ENCODE measurements at places on chromosomes 6 and 20. TPM values are rescaled to one million over a fixed set of nuclear protein-coding genes. Genes with fewer than 3 reads are reported as not detected.

DNA sequence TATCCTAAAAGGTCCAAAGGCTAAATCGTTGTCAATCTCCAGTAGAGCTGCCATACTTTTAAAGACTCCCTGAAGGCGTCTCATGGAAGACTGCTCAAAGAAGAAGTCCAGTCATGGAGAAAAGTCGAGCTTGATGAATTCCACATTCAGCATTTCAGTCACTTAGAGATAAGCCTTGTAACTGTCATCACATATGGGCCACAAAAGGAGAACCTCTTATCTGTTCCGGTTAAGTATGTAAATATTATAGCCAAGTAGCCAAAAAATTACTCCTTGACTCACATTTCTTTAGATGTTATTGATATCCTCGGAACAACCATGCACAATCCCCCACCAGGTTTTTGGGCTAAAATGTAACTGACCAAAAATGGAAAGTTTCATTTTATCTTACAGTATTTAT, 9.8 kb upstream of the CNKSR3 start:
- H3K36me3 ChIP-seq: no peaks in the 10 kb centered on the region
- no peaks in the 10 kb centered on the region for H3K27me3 ChIP-seq
- peaks cover 6% of the 10 kb centered on the region for H3K4me1 ChIP-seq
- no peak overlapping the region for H3K4me3 ChIP-seq
- no peak overlapping the region for H3K27ac ChIP-seq

The HLA-DMA gene
- total RNA-seq: 1.9 TPM

- peaks cover 7% of the 10 kb centered on the region for H3K27me3 ChIP-seq
- H3K4me1 ChIP-seq: no peaks in the 10 kb centered on the region
- no peak overlapping the region for H3K27ac ChIP-seq
- H3K36me3 ChIP-seq: no peaks in the 10 kb centered on the region
Measured at GRCh38 chr20:6863798-6864201, 96.3 kb downstream of the BMP2 start.

The RGS17 gene
- 3.5 TPM for total RNA-seq

DNA sequence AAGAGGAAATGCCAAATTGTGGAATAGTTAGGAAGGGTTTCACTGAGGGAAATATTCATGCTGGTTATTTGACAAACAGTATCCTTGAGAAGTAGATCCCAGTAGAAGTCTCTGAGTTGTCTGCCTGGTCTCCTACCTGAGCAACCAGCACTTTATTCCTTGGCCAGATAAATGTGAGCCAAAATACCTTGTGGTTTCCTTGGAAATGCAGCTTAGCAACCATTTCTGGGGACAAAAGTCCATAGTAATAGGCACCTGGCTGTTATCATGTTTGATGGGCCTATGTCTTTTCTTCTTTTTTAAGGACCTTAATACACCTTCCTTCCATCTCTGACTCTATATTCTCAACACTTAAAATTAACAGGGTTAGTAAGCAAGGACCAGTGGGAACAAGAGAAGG, 217.1 kb upstream of the MARCKS start:
- H3K27me3 ChIP-seq: no peaks in the 10 kb centered on the region
- no peak overlapping the region for H3K27ac ChIP-seq

The WFDC10B gene
- total RNA-seq: not detected

The PRL gene
- total RNA-seq: not detected

GRCh38 chr6:4901386-4902061, 102.3 kb downstream of the RPP40 start:
- H3K27ac ChIP-seq: no peak overlapping the region
- no peak for DNase-seq
- H3K4me3 ChIP-seq: no peak overlapping the region
- H3K36me3 ChIP-seq: no peaks in the 10 kb centered on the region
- H3K4me1 ChIP-seq: no peaks in the 10 kb centered on the region

- no peak for DNase-seq
- peaks cover 8% of the 10 kb centered on the region for H3K4me1 ChIP-seq
- H3K4me3 ChIP-seq: no peak overlapping the region
- no peak overlapping the region for H3K27ac ChIP-seq
- no peaks in the 10 kb centered on the region for H3K27me3 ChIP-seq
Measured at GRCh38 chr6:80217794-80218193, 111.3 kb downstream of the BCKDHB start.

GRCh38 chr20:60295214-60295613, 337.0 kb downstream of the CDH26 start:
- no peak overlapping the region for H3K4me3 ChIP-seq
- H3K27me3 ChIP-seq: no peaks in the 10 kb centered on the region
- no peaks in the 10 kb centered on the region for H3K4me1 ChIP-seq

GRCh38 chr20:10448270-10449156, 13.4 kb downstream of the SLX4IP start:
- no peaks in the 10 kb centered on the region for H3K27me3 ChIP-seq
- peak; percentile 63 for DNase-seq
- H3K36me3 ChIP-seq: no peaks in the 10 kb centered on the region
- no peak overlapping the region for H3K4me3 ChIP-seq
- peaks cover 32% of the 10 kb centered on the region for H3K4me1 ChIP-seq

DNA sequence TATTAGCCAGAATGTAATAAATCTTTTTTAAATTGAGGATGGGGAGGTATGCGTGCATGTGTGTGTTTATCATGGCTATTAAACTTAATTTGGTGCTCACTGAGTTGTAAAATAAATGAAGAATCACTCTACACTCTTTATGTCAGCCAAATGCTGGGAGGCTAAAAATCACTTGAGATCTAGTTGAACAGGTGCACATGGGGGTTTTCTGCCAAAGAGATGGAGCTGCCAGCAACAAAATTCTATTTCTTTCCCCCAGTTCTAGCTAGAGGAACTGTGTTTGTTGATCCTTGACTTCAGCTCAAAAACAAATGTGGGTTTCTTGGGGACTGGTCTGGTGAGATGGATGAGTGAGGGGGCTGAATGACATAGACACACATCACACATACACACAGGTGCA, 183.3 kb upstream of the BTBD3 start:
- no peaks in the 10 kb centered on the region for H3K36me3 ChIP-seq
- H3K27me3 ChIP-seq: peaks cover 9% of the 10 kb centered on the region
- no peaks in the 10 kb centered on the region for H3K4me1 ChIP-seq
- H3K27ac ChIP-seq: no peak overlapping the region

The TCF19 gene
- 39.1 TPM for total RNA-seq

DNA sequence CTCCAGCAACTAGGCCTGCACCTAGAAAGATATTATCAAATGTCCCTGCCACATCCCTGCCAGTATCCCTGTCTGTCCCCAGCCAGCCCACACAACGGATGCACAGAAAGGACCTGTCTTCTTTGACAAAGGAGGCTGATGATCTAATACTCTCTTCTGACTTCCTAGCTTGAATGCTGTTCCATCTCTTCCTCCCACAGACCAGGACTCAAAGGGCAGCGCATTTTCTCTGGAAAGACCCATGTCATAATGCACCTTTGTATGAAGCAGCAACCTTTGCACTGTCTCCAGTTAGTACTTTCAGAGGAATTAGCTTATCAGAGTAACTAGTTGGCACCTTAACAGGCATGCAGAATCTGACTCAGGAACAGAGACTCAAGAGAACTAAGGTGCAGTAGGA, 53.3 kb upstream of the TAF8 start:
- DNase-seq: no peak
- no peaks in the 10 kb centered on the region for H3K4me1 ChIP-seq
- no peaks in the 10 kb centered on the region for H3K36me3 ChIP-seq
- H3K27ac ChIP-seq: no peak overlapping the region
- H3K4me3 ChIP-seq: no peak overlapping the region
- H3K27me3 ChIP-seq: no peaks in the 10 kb centered on the region

- H3K4me3 ChIP-seq: no peak overlapping the region
- H3K27ac ChIP-seq: no peak overlapping the region
- no peaks in the 10 kb centered on the region for H3K36me3 ChIP-seq
- DNase-seq: no peak
- no peaks in the 10 kb centered on the region for H3K27me3 ChIP-seq
Measured at GRCh38 chr6:54491431-54491830, 183.2 kb downstream of the TINAG start.

DNA sequence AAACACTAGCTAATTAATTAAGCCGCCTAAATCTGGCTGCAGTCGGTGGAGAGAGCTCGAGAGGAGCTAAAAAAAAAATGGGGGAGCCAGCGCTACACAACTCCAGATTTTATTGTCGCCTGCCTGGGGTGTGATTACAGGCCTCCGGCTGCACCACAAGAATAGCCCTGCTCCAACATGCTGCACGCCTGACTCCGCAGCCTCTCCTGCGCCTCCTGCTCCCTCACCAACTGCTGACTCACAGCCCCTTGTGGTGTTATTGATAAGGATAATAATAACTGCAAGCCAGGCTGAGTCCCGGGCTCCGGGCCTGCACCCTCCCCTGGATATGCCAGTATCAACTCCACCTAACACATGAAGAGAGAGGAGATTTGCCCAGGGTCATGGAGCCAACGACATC, 16.8 kb downstream of the SIRPA start:
- peak overlapping the region; percentile 44 for H3K27ac ChIP-seq
- H3K27me3 ChIP-seq: no peaks in the 10 kb centered on the region
- no peak overlapping the region for H3K4me3 ChIP-seq
- H3K4me1 ChIP-seq: peaks cover 6% of the 10 kb centered on the region

GRCh38 chr6:13421425-13422059, 65.9 kb downstream of the GFOD1 start:
- DNase-seq: peak; percentile 72
- H3K4me1 ChIP-seq: peaks cover 41% of the 10 kb centered on the region
- H3K27me3 ChIP-seq: no peaks in the 10 kb centered on the region
- peak overlapping the region; percentile 87 for H3K27ac ChIP-seq
- H3K4me3 ChIP-seq: no peak overlapping the region

DNA sequence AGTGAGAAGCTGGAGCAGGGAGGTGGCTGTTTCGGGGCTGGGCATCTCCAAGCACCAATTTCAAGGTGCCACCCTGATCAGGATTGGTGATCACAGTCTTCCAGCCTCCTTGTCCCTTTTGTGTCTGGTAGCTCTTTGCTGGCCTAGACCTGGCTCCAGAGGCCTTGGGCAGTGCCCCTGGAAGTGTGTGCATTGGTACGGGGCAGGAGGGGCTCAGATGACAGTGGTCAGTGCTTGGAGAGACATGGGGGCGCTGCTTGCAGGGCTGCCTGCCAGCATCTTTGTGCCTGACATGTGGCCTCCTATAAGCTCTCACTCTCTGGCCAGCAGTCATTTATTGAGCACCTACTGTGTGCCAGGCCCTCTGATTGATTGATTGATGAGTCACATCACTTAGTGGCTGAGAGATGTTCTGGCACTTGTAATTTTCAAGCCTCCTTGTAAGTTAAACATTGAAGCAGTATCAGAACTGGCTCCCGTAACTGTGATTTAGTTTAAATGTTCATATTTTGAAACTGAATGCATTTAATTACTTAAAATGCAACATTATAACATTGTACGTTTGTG, 61.7 kb downstream of the BCAS4 start:
- H3K4me1 ChIP-seq: no peaks in the 10 kb centered on the region
- no peaks in the 10 kb centered on the region for H3K27me3 ChIP-seq
- no peaks in the 10 kb centered on the region for H3K36me3 ChIP-seq
- H3K4me3 ChIP-seq: no peak overlapping the region
- no peak for DNase-seq

The AGER gene
- 18.8 TPM for total RNA-seq

GRCh38 chr20:20487811-20488210, 119.9 kb downstream of the INSM1 start:
- no peaks in the 10 kb centered on the region for H3K4me1 ChIP-seq
- no peaks in the 10 kb centered on the region for H3K36me3 ChIP-seq
- H3K4me3 ChIP-seq: no peak overlapping the region
- DNase-seq: no peak
- H3K27me3 ChIP-seq: no peaks in the 10 kb centered on the region
- no peak overlapping the region for H3K27ac ChIP-seq

DNA sequence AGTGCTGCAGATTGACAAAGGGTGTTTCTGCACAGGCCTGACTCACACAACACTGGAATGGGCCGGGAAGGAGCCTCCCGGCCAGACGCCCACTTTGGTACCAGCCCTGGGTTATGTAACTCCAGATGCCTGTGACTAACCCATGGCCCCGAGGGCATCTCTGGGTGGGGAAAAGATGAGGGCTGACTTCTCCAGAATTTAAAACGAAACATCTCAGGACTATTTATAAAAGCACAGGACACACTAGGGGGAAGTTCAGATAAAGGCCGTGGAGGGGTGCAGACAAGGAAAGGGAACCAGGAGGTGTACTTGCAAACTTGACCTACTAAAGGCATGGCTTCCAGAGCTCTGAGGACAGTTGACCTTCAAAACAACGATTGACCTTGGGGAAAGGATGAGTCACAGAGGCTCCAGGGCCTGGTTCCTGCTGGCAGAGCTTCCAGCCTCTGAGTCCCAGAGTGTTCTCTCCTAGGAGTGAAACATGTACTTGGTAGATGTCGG, 196.9 kb downstream of the NFATC2 start:
- no peaks in the 10 kb centered on the region for H3K4me1 ChIP-seq
- no peaks in the 10 kb centered on the region for H3K36me3 ChIP-seq

DNA sequence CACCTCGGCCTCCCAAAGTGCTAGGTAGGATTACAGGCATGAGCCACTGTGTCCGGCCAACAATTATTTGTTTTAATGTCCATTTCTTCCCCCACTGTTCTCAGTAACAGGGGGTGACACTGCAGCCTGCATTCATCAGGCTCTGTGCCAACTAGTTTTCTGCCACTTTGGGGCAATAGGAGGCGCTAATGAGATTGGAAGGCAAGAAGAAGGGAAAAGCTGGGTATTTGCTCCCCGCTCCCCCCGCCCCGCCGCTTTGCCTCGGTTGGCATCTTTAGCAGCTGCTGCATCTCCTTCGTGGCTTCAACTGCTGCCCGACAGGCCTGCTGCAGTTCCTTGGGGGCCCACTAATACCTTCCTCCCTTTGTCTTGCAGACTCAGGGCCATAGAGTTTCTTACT, 35.0 kb upstream of the MDGA1 start:
- no peak for DNase-seq
- H3K36me3 ChIP-seq: no peaks in the 10 kb centered on the region
- H3K4me3 ChIP-seq: no peak overlapping the region
- no peaks in the 10 kb centered on the region for H3K4me1 ChIP-seq
- H3K27ac ChIP-seq: no peak overlapping the region

The BACH2 gene
- total RNA-seq: 1.9 TPM

DNA sequence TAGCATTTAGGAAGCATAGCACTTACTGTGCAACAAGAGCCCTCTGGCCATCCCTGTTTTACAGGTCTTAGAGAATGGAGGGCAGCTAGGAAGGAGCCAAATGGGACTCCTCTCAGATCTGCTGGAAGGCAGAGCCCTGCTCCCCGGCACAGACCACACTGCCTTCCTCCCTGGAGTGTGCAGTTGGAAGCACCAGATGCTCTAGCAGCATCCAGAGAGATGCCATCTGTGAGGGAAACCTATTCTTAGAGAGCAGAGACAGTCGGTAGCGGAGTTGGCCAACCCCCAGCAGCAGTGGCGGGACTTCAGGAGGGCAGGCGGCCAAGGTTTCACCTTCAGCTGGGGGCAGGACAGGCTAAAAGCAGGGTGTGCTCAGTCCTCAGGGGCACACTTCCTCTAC, 16.7 kb upstream of the E2F1 start:
- no peaks in the 10 kb centered on the region for H3K36me3 ChIP-seq
- H3K4me3 ChIP-seq: no peak overlapping the region
- H3K27me3 ChIP-seq: no peaks in the 10 kb centered on the region
- DNase-seq: no peak
- H3K27ac ChIP-seq: no peak overlapping the region

GRCh38 chr6:63504777-63505384, 67.4 kb upstream of the LOC128125822 start:
- no peak for DNase-seq
- no peak overlapping the region for H3K27ac ChIP-seq
- no peaks in the 10 kb centered on the region for H3K27me3 ChIP-seq
- no peaks in the 10 kb centered on the region for H3K36me3 ChIP-seq
- no peak overlapping the region for H3K4me3 ChIP-seq

The CDH4 gene
- total RNA-seq: 6.1 TPM

- H3K4me3 ChIP-seq: no peak overlapping the region
- DNase-seq: no peak
- no peaks in the 10 kb centered on the region for H3K36me3 ChIP-seq
- no peak overlapping the region for H3K27ac ChIP-seq
- no peaks in the 10 kb centered on the region for H3K4me1 ChIP-seq
Measured at GRCh38 chr20:63091901-63092659, 85.3 kb upstream of the BHLHE23 start.
